ENCODE measurements at places on chromosomes 13 and 19.

DNA sequence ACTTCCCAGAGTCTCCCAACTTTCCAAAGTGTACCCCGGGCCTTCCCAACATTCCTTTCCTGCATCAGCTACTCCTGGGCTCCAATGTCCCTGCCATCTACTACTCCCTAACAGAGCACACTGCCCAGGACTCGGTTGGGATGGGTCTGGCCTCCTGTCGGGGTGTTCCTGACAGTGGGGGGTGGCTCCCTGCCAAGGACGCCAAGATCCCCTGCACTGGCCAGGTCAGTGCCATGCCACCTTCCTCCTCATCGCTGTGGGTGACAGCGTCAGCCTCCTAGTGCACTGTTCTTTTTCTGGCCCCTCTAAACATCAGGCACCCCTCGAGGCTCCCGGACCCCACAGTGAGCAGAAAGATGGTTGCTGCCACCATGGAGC, 13.8 kb downstream of the EPS15L1 start:
- DNase-seq, result no peak

DNA sequence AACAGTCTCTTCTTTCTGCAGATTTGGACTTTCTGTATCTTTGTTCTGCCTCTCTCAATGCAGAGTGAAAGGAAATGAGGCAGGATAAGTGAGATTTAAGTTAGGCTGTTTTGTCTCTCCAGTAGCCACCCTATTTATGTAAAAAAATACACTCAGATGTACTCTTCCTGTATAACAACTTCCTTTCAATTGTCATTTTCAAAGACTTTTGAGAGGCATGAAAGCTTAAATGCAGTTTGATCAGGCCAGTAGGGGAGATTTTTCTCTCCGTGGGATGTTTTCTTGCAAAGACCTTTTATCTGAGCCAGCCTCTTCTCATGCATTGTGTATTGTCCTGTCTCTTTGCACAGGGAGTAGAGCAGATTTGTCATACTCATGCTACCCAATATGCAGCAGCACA, 166.8 kb downstream of the SLITRK5 start:
- DNase-seq, result no peak

GRCh38 chr19:31745731-31746130, 396.5 kb upstream of the TSHZ3 start:
- DNase-seq, result no peak

GRCh38 chr19:35069696-35070095, 28.2 kb downstream of the HPN start:
- no peak for DNase-seq

DNA sequence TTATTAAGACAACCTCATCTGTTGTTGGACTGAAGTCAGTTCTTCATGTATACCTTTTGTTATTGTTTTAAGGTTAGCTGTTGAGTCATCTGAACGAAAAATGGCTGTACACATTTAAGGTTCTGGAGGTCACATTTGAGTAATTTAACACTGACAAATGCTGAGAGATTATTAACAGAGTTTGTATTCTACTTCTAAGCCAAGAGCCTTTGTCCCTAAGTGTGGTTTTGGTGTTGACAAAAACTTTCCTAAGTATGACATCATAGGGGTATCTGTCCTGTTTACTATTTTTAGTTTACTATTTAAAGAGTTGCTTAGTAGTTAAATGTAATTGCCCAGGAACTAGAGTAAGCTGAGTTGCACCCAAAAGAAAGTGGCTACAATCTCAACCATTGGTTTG, 71.9 kb downstream of the CDK8 start:
- DNase-seq, result no peak

- no peak for DNase-seq
Measured at GRCh38 chr13:28012896-28013295, 24.4 kb upstream of the URAD start.

DNA sequence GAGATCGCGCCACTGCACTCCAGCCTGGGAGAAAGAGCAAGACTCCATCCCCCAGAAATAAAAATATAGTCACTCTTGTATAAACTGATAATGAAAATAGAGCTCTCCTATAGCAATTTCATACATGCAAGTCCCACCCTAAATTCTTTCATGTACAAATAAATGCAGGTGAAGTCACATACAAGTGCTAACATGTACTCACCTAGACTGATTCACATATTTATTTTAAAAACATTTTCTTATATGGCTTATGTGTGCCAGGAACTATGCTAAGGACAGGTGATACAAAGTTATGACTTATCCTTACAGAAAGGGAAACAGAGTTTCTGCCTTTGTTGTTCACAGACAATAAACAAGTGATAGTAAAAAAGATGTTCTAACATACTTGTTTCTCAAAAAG, 32.0 kb downstream of the USP12 start:
- DNase-seq, result no peak

GRCh38 chr13:79691826-79692225, 210.9 kb downstream of the NDFIP2 start:
- DNase-seq, result no peak

DNA sequence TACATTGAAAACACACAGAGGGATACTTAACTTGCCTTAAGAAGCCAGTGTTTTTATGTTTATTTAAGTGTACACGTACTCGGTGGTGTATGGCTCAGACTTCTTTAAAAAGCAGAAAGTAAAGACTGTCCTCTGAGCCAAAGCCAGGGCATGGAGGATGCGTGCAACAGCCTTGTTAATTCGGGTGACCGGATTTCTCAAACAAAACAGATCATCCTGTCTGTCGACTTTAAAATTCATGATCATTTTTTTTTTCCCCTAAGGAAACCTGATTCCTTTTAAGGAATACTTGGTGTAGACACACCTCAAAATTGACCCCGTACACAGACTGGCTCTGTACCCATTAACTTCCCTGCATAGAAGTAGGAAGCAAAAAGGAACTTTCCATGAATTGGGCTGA, 124.7 kb upstream of the RNF113B start:
- DNase-seq, result no peak

- DNase-seq, result no peak
Measured at GRCh38 chr13:43232144-43232872, 208.9 kb downstream of the DNAJC15 start.

DNA sequence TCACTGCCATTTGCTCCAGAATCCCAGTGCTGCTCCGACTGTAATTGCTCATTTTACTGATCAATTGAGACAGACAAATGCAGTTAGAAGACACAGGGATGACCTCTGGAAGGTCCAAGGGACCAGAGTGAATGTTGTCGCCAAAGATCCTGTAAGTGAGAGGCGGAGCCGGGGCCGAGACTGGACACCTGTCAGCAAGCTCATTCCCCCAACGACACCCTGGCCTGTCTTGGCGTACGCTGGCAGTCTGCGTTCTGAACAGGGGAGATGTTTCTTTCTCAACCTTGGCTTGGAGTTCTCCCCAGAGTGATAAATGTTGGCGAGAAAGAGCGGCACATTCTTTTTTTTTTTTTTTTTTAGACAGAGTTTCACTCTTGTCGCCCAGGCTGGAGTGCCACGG, 24.2 kb downstream of the GADD45B start:
- DNase-seq, result no peak

- no peak for DNase-seq
Measured at GRCh38 chr13:31276421-31276820, 76.6 kb downstream of the B3GLCT start.

- DNase-seq, result no peak
Measured at GRCh38 chr13:77028202-77028601, 1.2 kb upstream of the FBXL3 start.
